ENCODE measurements at places on chromosomes 16 and 17.

GRCh38 chr16:70605283-70605657 is 41.1 kb upstream of the IL34 start:
- DNase-seq = no peak

GRCh38 chr17:79482727-79483521 is 127.9 kb downstream of the RBFOX3 start:
- no peak for DNase-seq

GRCh38 chr16:17328932-17329331 is 141.8 kb downstream of the XYLT1 start:
- no peak for DNase-seq

GRCh38 chr17:15918661-15919259 is 26.2 kb upstream of the ADORA2B start:
- no peak for DNase-seq

- DNase-seq = no peak
Measured at GRCh38 chr17:76599694-76600460, 14.2 kb upstream of the ST6GALNAC2 start.

GRCh38 chr17:65750166-65750565 is 188.7 kb upstream of the AXIN2 start:
- DNase-seq = no peak

DNA sequence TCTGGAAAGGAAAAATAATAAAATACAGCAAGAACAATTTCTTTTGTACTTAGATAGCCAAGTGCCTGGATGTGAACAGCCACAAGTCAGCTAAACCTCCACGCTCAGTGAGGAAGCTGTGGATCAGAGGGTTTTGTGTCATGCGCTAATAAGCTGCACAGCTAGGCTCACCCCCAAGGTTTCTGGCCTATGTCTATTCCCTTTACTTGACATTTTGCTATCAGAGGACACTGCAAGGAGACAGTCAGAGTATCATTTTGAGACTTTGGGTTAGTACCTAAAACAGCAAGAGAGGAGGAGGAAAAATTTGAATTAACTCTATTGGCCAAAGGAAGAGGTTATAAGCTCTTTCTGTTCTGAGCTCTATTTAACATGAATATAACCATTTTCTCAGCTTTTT is 139.3 kb downstream of the KCNJ2 start:
- DNase-seq = no peak

GRCh38 chr17:13398853-13399252 is 202.9 kb downstream of the HS3ST3A1 start:
- no peak for DNase-seq

DNA sequence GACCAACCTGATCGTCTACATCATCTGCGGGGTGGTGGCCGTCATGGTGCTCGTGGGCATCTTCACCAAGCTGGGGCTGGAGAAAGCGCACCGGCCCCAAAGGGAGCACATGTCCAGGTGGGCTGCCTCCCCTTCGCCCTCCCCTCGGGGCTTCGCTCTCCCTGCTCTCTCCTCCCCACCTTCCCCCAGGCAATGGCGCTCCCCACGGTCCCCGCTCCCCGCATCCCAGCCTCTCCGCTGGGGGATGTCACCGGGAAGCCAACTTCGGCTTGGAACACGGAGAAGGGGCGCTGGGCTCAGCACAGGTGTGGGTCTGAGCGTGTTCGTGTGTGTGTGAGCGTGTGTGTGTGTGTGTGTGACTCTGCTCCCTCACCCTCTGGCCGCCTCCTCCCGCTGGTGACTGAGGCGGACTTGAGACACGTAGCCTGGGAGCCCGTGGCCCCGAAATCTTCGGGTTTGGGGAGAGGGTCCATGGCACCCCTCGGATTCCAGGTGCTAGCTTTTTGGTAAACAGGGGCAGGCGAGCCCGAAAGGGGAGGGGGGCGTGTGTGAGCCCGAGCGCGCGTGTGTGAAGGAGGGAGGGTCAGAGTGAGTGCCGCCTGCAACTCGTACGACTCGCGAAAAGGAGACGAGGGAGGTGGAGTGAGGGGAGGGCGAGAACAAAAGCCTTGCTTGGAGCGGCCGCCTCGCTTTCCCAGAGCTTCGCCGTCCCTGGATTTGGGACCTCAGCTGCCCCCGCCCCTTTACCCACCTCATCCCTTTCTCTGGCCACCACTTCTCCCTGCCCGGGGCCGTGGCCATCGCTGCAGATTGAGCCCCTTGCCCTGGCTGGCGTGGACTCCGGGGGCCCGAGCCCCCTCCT is 1.3 kb downstream of the SHISA9 start:
- DNase-seq = no peak

DNA sequence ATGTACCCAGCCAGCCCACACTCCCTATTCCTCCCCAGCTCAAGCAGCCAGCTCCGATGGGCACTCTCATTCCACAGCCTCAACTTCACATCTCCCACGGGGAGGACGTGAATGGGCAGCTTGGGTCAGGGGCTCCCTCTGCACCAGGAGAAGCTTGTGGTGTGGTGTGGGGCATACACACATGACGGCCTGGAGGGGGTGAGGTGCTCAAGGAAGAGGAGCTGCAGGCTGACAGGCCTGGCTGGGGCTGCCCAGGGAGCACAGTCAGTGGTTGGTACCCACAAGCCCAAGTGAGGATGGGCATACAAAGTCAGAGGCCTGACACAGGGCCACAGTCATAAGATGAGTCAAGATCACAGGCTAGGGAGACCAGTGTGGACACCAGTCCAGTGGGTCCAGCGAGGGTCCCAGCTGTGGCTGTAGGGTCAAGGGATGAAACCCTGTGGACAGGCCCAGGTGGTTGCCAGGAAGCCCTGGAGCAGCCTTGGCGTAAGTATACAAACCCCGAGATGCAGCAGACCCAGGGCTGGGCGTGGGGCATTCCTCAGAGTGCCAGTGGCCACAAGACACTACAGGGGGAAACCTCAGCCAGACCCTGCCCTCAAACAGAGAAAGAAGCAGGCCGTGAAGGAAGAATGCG is 4.4 kb downstream of the DRC3 start:
- no peak for DNase-seq

- no peak for DNase-seq
Measured at GRCh38 chr16:56632156-56632847, at the start of gene MT1M. Gene MT1M, plus strand, starts transcription at chr16:56632659. Its CDS starts 73 bp downstream, at chr16:56632732.

DNA sequence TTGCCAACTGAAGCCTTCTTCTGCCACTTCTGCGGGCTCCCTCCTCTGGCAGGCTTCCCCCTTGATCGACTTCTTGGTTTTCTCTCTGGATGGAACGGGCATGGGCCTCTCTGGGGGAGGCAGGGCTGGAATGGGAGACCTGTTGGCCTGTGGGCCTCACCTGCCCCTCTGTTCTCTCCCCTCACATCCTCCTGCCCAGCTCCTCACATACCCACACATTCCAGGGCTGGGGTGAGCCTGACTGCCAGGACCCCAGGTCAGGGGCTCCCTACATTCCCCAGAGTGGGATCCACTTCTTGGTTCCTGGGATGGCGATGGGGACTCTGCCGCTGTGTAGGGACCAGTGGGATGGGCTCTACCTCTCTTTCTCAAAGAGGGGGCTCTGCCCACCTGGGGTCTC is 6.5 kb upstream of the LASP1NB start:
- peak; percentile 48 for DNase-seq

GRCh38 chr16:86299882-86300610 is 210.3 kb upstream of the FOXF1 start:
- no peak for DNase-seq

- DNase-seq = no peak
Measured at GRCh38 chr16:88678224-88678979, 7.9 kb downstream of the SNAI3 start.

- no peak for DNase-seq
Measured at GRCh38 chr16:49526860-49527365, 153.3 kb downstream of the C16orf78 start.

GRCh38 chr17:2040942-2041560 is 771 bp upstream of the OVCA2 start:
- DNase-seq = no peak

All from activated CD8-positive, alpha-beta memory T cell treated with anti-CD3 and anti-CD28 coated beads, Interleukin-2, amount 50 U/mL, for 48 hours (primary cell).